ENCODE measurements at places on chromosomes 4 and X.

DNA sequence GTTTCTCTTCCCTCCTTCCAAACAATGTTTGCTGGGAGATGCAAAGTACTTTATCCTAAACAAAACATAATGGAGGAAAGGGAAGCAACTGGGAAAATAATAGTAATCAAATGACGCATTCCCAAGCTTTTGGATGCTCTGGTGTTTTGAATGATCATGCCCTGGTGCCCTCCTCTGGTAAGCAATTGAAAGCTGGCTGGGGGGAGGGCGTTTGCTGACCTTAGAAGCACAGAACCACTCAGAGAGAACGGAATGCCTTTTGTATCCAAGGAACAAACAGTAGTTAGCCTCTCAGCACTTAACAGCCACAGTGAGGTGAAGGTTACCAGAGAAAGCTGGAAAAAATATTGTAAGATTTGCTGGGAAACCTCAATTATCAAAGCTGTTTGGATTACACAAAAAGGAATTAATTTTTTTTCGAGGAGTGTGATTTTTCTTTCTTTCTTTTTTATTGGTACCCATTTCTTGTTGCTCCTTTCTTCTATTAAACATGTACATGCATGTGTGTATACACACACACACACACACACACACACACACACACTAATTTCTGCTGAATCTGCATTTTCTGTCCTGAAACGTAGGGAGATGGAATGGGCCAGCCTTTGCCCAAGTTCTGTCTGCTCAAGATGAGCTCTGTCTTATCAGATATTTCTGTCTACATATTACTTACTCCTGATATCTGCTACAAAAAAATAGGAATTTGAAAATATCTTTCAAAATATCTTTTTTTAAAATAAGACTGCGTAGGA lies 155.8 kb upstream of the IGFBP7 start:
- DNase-seq = no peak

- no peak for DNase-seq
Measured at GRCh38 chr4:85659610-85660218, 184.8 kb downstream of the ARHGAP24 start.

GRCh38 chr4:88045021-88045420 lies 37.6 kb downstream of the PKD2 start:
- DNase-seq = no peak

GRCh38 chr4:99157478-99157935 lies 13.4 kb upstream of the ADH4 start:
- no peak for DNase-seq

GRCh38 chr4:18419780-18420179 lies 398.2 kb upstream of the LCORL start:
- DNase-seq = no peak

DNA sequence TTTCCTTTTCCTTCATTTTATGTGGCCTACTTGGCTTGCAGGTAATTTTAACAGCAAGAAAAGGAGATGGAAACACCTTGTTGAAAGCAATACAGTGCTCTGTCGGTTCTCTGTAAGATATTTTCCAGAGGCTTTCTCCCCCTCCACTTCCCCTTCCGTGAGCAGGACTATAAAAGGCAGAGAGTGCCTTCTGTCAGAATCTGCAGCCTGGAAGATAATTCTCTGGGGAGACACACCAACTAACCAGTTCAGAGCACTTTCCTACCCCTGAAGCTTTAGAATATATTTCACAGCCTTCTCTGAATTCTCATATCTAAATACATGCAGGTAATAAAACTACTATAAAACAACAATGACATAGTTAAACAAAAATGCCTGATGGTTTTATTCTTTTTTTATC lies 141.1 kb downstream of the IDS start:
- no peak for DNase-seq

DNA sequence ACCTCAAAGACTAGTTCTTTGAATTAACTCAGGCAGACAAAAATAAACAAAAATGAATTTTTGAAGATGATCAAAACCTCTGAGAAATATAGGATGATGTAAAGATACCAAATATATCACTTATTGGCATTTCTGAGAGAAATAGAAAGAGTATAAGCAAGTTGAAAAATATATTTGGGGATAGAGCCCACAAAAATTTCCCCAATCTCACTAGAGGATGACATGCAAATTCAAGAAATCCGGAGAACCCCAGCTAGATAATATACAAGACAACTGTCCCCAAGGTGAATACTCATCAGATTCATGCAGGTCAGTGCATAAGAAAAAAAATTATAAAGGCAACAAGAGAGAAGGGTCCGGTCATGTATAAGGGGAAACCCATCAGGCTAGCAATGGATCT lies 129.1 kb downstream of the CXXC4 start:
- DNase-seq = no peak

GRCh38 chr4:146976145-146976544 lies 30.5 kb upstream of the TTC29 start:
- no peak for DNase-seq

DNA sequence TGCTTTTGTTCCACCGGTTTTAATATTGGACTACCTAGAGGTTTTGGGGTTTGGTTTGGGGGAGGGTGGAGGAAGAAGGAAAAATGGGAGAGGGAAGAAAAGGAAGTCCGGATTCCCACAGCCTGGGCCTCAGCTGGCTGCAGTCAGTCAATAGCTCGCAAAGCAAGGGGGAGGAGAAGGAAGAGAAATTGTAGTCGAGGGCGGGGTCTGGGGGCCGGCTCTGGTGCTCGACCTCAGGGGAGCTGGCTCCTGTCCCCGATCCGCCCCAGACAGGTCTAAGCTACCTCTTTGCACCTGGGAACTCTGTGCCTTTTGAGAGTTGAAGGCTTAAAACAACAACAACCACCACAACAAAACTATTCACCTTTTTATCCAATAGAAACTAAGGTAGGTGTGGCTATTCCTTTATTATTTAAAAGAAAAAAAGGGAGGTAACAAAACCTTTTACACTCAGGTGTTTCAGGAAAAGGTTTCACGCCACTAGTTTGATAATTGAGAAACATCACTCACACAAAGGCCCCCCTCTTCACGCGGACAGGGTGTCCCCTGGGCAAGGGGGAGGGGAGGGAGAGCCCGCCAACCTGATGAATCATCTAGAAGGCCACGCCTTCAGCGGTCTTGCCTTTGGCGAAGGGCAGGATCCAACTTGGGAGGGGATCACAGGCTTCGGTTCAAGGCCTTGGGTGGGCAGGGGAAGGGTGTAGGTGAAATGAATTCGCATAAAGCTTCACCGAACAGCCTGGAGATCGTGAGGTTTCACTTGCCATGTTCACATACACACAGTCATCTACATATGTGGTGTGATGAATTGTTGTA lies 1.6 kb upstream of the LNX1 start:
- no peak for DNase-seq

All from activated naive CD8-positive, alpha-beta T cell treated with anti-CD3 and anti-CD28 coated beads, Interleukin-2, amount 50 U/mL, for 16 hours (primary cell).